ENCODE measurements at places on chromosomes 12 and 14.

DNA sequence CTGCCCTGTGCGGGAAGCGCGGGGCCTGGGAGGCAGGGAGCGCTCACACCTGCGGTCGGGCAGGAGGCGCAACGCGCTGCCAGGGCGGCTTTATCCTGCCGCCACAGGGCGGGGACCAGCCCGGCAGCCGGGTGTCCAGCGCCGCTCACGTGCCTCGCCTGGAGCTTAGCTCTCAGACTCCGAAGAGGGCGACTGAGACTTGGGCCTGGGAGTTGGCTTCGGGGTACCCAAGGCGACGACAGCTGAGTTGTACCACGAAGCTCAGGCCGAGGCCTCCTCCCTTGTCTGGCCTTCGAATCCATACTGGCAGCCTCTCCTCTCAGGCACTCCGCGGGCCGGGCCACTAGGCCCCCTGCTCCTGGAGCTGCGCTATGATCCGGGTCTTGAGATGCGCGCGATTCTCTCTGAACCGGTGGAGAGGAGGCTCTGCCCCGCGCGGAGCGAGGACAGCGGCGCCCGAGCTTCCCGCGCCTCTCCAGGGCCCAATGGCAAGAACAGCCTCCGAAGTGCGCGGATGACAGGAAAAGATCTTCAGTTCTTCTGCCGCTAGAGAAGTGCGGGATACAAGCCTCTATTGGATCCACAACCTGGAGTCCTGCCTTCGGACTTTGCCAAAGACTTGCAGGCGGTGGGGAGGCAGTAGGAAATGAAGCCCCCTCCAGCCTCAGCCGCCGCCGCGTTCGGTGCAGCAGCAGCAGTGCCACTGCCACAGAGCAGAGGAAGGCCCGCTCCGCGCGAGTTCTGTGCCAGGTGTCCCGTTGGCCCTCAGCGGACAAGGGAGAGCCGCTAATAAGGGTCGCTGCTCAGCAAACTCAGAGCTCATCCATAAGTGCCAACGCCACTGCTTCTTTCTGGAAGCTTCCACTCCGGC, 6.8 kb downstream of the SIX1 start:
- DNase-seq: peak; percentile 54

DNA sequence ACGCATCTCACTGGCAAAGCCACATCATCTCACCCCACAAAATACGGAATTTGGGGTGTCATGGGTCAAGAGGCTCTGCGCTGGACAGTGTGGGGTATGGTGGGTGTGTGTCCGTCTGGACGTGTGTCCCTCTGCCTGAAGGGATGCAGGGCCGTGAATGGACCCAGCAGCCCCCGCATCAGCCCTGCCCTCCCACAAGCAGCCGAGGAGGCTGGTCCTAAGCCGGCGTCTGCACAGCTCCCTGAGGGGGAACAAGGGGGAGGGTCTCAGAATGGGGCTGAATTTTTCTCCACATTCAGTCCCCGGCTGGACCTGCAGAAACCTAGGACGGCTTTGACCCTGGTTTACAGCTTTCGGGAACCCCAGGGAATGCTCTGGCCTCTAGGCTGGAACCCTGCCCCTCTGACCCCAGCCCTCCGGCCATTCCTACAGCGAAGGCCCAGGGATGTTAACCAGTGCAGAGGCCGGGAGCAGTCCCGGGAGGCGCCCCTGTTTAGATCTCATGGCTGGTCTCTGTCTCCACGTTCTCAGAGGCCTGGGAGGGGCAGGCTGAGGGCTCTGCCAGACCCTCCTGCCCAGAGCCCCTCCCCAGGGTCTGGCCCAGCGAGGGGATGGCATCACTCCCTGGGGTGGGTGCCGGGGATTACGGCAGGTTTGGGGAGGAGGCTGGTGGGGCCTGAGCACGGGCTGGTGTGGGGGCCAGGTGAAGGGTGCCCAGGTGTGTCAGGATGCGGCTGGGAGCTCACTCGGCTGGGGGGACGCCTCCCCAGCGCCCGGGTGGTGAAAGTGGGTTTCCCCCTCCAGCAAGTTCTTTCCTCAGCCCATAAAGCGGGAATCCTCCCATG, 156.5 kb upstream of the C14orf180 start:
- DNase-seq: no peak

GRCh38 chr14:104280902-104281767, 142.7 kb downstream of the KIF26A start:
- peak; percentile 18 for DNase-seq

DNA sequence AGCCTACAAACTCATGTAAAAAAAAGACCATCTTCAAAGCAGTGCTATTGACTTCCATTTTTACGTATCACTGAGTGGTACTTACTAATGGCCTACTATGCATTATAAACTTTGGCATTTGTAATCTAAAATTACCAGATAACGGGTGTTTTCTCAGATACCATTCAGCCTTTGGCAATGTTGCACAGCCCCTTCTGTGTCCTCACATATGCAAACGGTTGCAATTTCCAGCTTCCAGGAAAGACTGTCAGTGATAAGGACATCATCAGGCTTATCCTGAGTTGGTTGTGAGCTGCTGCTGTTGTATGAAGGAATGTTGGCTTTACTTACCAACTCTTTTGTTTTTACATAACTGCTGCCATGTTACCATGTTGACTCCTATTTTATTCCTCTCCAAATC, 1.6 kb upstream of the SLC6A13 start:
- DNase-seq: no peak

GRCh38 chr12:127300753-127301152, 966.2 kb upstream of the TMEM132C start:
- DNase-seq: no peak

DNA sequence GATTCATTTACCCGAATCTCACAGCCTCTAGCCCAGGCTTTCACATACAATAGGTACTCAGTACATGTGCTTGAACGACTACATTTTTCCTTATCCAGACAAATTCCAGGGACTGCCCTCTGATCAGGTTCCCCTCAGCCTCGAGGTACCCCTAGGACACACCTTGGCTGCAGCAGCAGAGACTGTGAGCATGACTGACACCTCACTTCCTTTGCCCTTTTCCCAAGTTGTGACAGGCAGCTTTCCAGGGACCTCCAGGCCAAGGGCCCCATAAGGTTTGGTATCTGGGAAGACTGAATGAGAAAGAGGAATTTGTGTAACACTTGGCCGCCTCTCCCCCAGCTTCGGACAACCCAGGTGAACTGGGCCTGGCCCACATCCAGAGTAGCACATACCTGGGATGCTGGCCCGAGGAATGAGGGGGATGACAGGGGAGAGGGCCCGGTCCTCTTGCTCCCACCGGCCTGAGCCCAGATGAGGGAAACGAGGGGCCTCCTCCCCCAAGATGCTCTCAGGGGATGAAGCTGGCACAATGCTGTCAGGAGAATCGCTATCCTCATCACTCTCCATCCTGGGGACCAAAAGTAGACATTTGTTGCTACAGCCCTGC, 10.2 kb upstream of the PRKAG1 start:
- DNase-seq: no peak

- DNase-seq: no peak
Measured at GRCh38 chr12:19120795-19121194, 8.7 kb upstream of the PLEKHA5 start.

DNA sequence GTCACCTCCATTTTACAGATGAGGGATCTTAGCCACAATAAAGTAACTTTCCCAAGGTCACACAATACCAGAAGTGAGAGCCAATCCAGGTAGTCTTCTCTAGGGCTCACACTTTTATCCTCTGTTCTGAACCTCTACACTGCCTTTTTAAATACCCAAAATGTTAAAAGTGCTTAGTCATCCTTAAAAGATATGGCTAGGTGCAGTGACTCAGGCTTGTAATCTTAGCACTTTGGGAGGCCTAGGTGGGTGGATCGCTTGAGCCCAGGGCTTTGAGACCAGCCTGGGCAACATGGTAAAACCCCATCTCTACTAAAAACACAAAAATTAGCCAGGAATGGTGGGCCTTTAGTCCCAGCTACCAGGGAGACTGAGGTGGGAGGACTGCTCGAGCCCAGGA, 104.1 kb upstream of the PPP4R3A start:
- no peak for DNase-seq

GRCh38 chr12:128852885-128853599, at the start of gene GLT1D1:
Gene GLT1D1, plus strand, starts transcription at chr12:128853478. Its CDS starts 104 bp downstream, at chr12:128853582.
- no peak for DNase-seq

DNA sequence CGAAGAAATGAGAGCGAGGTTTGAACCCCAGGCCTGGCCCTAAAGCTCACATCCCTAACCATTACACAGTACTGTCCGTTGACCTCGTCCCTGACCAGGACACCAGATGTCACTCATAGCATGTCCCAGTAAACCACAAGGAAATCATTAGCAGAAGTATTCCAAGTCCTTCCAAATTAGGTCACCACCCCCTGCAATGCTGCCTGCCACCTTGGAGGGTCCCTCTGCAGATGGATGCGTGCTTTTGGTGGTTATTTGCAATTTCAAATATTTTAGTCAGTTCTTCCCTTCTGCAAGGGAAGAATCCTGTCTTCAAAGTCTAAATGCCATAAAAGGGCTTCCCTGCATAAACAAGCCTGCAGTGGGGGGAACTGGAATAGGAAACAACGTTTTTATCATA, 71.3 kb downstream of the CLMN start:
- DNase-seq: no peak

DNA sequence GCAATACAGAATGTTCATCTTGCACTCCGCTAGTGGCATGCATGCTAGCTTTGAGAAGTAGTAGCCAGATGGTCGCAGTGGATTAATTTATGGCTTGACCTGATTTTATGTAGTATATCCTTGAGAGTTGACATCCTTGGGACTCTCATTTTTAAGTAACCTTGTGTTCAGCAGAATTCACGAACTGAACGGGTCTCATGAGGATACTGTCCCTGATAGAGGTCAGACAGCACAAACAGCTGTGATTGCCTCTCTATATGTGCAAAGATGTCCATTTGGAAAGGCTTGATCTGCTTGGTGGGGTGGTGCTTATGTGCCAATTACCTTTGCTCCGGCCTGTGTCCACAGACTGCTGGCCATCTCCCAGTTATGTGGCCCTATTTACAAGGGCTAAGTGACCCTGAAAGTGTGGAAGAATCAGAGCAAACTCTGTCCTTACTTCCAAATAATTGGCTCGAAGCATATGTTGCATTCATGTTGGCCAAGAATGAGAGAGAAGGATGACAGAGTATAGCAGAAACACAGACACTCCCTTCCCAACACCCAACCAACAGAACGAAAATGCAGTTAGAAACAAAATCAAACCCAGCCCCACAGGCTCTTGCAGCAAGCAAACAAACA, 167.1 kb downstream of the CRADD start:
- no peak for DNase-seq

DNA sequence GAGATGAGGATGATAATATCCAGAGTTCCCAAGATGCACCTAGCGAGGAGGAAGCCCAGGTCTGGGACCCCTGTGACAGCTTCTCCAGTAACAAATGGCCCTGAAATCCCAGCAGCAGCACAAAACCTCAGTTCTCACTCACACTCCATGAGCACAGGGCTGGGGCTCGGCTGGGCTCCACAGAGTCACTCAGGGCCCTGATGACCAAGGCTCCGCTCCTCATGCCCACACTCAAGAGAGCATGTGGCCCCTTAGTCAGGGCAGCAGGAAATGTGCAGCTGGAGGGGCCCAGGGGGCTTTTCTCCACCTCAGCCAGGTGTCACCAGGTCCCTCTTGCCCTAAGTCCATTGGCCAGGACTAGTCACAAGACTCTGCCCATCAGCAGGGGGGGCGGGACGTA, 242.7 kb upstream of the SFSWAP start:
- no peak for DNase-seq

- peak; percentile 87 for DNase-seq
Measured at GRCh38 chr14:53011053-53011462, 60.2 kb upstream of the FERMT2 start.

DNA sequence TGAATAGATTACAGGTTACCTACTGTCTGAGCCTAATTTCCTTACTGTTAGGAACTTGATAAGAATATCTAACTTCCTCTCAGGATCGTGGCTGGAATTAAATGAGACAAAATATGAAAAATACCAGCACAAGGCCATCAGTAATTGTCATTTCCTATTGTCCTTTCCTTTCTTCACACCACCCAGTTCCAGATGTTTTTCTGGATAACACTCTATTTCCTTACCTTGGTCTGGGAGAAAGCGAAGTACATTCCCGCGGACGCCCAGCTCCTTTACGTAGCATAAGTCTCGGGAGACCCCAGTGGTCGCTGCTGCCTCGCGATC, 376 bp downstream of the GDF3 start:
- no peak for DNase-seq

GRCh38 chr14:55957950-55958349, 160.3 kb upstream of the PELI2 start:
- no peak for DNase-seq

- DNase-seq: no peak
Measured at GRCh38 chr12:70619471-70620152, 17.6 kb downstream of the PTPRB start.

GRCh38 chr14:61287196-61287595, 6.1 kb upstream of the TMEM30B start:
- no peak for DNase-seq

GRCh38 chr12:72986963-72987362, 714.8 kb downstream of the TRHDE start:
- DNase-seq: no peak

DNA sequence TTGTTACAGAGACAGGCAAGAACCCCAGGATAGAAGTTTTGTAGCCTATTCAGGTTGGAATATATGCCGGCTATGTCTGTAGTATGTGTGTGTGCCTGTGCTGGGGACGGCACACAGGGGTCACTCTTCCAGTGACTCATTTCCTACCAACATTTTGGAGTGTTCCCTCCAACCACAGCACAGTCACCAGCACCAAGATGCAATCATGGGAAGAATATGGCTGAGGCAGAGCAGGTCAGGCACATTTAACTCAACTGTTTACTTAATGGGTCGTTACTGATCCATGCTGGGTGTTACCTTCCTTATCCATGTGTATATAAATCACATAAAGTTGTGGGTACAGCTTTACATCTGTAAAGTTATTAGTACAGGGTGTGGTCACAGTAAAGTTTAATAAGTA, 178.3 kb downstream of the PRKD1 start:
- no peak for DNase-seq

DNA sequence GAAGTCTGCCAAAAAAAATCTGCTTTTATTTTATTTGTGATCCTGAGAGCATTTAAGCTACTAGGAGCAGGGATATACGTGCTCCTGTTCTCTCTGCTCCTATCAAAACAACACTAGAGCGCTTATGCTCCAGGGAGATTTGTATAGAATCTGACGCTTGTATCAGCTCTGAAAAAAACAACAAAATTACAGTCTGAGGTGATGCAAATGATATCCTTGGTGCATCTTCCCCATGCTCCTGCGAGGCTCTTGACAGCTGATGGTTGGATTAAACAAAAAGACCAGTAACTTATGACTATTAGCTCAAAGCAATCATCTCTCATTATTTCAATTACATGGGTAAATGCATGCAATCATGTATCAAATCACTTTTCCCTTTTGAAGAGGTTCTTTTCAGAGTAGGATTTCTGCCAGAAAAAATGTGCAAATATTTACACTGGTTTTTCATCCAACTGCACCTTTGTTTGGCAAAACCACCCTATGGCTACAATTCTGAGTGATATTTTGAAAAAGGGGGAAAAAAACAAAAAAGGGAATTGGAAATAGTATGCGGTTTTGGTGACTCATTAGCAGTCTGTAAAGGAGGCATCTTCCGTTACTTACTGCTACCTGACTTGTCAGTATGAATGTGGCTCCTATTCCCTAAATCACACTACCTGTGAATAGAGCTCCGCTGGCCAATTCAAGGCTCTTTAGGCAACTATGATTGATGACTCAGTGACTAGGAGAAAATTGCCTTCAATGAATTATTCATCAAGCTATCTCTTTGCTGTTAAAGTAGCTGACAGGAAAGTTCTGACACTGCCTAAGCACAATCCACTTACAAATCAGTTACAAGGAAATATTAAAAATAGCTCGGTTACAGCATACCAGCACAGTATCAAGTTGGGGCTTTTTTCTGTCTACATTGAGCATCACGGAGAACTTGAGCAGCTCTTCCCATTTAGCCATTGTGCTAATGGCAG, 450.0 kb downstream of the FOXG1 start:
- no peak for DNase-seq

- DNase-seq: no peak
Measured at GRCh38 chr12:44091948-44092606, 256.2 kb downstream of the TMEM117 start.
